GM23248 (cell line): ENCODE measurements at places on chromosomes 4 and X. TPM values are rescaled to one million over a fixed set of nuclear protein-coding genes. Genes with fewer than 3 reads are reported as not detected.

DNA sequence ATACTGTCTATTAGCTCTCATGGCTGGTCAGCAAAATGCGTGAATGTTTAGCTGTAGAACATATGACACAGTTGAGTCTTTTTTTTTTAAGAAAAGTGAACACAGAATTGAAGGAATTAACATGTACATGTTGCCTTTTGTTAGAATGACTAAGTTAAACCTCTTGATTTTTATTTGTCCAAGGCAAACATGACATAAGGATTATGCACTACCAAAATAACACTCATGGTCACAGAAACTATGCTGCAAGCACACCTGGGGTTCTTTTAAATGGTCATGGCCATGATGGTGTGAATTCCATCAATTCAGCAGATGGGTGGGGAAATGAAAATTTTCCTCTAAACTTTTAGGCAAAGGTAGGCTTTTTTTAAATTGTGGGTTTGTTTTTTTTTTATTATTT, 80.1 kb upstream of the CXCL13 start:
- H3K36me3 ChIP-seq, result no peaks in the 10 kb centered on the region
- H3K27me3 ChIP-seq, result peaks cover 31% of the 10 kb centered on the region; the same call in 1 of the 2 replicates
- H3K4me3 ChIP-seq, result no peak overlapping the region
- DNase-seq, result no peak
- H3K27ac ChIP-seq, result no peak overlapping the region
- no peaks in the 10 kb centered on the region for H3K4me1 ChIP-seq

- no peak overlapping the region for H3K27ac ChIP-seq
- H3K4me1 ChIP-seq, result no peaks in the 10 kb centered on the region
- H3K4me3 ChIP-seq, result no peak overlapping the region
- DNase-seq, result peak; percentile 7
- no peaks in the 10 kb centered on the region for H3K27me3 ChIP-seq
- H3K36me3 ChIP-seq, result no peaks in the 10 kb centered on the region
Observed at GRCh38 chr4:96009427-96010119, 169.7 kb downstream of the PDHA2 start.

GRCh38 chrX:16199343-16199742, 32.1 kb downstream of the MAGEB17 start:
- H3K4me1 ChIP-seq, result no peaks in the 10 kb centered on the region
- no peak overlapping the region for H3K4me3 ChIP-seq
- H3K27ac ChIP-seq, result no peak overlapping the region
- no peaks in the 10 kb centered on the region for H3K27me3 ChIP-seq

GRCh38 chr4:136329042-136329662, 1203.1 kb downstream of the PCDH18 start:
- no peak overlapping the region for H3K4me3 ChIP-seq
- no peaks in the 10 kb centered on the region for H3K36me3 ChIP-seq
- no peaks in the 10 kb centered on the region for H3K27me3 ChIP-seq
- no peaks in the 10 kb centered on the region for H3K4me1 ChIP-seq
- DNase-seq, result no peak

SLC16A2 gene
- 53.0 and 55.3 TPM in 2 replicates for total RNA-seq

DNA sequence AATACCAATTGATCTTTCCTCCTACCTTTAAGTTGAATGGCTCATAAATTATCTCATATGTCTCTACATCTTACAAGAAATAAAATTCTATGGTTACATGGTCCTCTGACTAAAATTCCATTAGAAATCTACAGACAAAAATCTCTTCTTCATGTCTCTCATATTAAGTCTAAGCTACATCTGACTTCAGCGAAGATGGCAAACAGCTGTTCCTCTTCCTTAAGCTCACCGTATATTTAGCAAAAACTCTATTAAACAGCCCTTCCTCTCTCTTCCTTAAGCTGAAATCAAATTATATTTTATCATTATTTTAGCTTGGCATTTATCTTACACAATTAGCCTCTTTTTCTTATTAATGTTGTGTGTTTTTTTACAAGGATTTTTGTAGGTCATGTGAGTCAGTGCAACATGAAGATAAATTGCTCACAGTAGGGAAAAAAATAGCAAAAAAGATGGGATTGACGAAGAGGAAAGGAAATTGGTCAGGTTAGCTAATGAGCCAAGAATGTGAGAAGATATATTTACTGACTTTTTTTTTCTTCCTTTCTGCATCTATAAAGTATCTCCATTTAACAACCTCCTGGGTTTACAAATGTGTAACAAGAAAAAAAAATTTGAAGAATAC, 2412.8 kb downstream of the ARAP2 start:
- peak overlapping the region; percentile 33; the same call in 1 of the 2 replicates for H3K4me3 ChIP-seq
- no peaks in the 10 kb centered on the region for H3K27me3 ChIP-seq
- no peaks in the 10 kb centered on the region for H3K36me3 ChIP-seq
- peaks cover 36% of the 10 kb centered on the region for H3K4me1 ChIP-seq
- H3K27ac ChIP-seq, result no peak overlapping the region

CD40LG gene
- not detected in 2 replicates for total RNA-seq

GRCh38 chrX:20352935-20353336, 86.2 kb upstream of the RPS6KA3 start:
- H3K4me1 ChIP-seq, result no peaks in the 10 kb centered on the region
- no peaks in the 10 kb centered on the region for H3K27me3 ChIP-seq
- DNase-seq, result no peak
- H3K4me3 ChIP-seq, result no peak overlapping the region
- no peaks in the 10 kb centered on the region for H3K36me3 ChIP-seq

ADRA2C gene
- 2.2 and 3.9 TPM in 2 replicates for total RNA-seq

CDK16 gene
- 89.5 and 97.8 TPM in 2 replicates for total RNA-seq

DNA sequence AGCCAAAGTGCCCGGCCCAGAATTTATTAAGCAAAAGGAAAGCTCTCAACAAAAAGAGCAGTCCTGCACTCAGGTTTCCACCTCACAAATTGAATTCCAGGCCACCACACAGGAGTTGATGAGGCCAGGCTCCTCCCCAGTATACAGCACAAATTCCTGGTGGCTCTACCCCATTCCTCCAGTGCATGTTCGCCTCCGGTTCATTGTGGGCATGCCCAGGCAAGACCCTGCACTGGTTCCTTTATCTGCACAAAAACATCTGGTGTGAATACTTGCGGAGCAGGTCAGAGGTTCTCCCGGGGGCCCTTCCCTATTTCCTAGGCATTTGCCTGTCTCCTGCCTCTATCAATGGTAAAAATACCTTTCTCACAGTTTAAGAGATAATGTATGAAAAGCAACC, 195.2 kb upstream of the ANXA10 start:
- no peak for DNase-seq
- H3K4me3 ChIP-seq, result no peak overlapping the region
- 0 out of 2 replicates have a peak, but pooled peaks cover 7% of the 10 kb centered on the region for H3K4me1 ChIP-seq

RPA4 gene
- 0.65 TPM in 1 of 2 replicates, not detected in the other for total RNA-seq

HMX1 gene
- not detected in 2 replicates for total RNA-seq

DNA sequence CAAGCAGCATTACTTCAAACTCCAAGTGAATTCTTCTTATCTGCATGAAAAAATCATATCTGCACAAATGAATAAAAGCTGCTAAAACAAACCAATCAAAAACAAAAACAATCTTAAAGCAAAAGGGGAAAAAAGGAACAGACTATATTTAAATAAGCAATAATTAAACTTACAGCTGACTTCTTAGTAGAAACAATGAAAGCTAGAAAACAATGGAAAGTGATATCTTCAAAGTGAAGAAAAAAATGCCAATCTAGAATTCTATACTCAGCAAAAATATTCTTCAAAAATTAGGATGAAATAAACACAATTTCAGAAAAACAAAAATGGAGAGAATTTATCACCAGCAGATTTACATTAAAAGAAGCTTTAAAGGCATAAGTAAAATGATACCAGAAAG, 20.0 kb downstream of the STBD1 start:
- no peak overlapping the region for H3K27ac ChIP-seq
- H3K27me3 ChIP-seq, result no peaks in the 10 kb centered on the region; the same call in 1 of the 2 replicates
- no peak overlapping the region for H3K4me3 ChIP-seq
- no peaks in the 10 kb centered on the region for H3K4me1 ChIP-seq
- no peak for DNase-seq
- no peaks in the 10 kb centered on the region for H3K36me3 ChIP-seq

- H3K36me3 ChIP-seq, result no peaks in the 10 kb centered on the region
- no peak overlapping the region for H3K4me3 ChIP-seq
- peaks cover 23% of the 10 kb centered on the region for H3K4me1 ChIP-seq
Observed at GRCh38 chrX:19774905-19775304, 112.5 kb downstream of the SH3KBP1 start.

- H3K4me1 ChIP-seq, result no peaks in the 10 kb centered on the region
- no peak for DNase-seq
- H3K4me3 ChIP-seq, result no peak overlapping the region
Observed at GRCh38 chr4:92249541-92249940, 54.2 kb upstream of the GRID2 start.

- DNase-seq, result peak; percentile 55
- H3K4me1 ChIP-seq, result peaks cover 26% of the 10 kb centered on the region
- peak overlapping the region; percentile 94 for H3K4me3 ChIP-seq
- H3K27ac ChIP-seq, result peak overlapping the region; percentile 42
- peaks cover 8% of the 10 kb centered on the region; the same call in 1 of the 2 replicates for H3K36me3 ChIP-seq
Observed at GRCh38 chr4:56981795-56982201, 3.1 kb downstream of the POLR2B start.

DNA sequence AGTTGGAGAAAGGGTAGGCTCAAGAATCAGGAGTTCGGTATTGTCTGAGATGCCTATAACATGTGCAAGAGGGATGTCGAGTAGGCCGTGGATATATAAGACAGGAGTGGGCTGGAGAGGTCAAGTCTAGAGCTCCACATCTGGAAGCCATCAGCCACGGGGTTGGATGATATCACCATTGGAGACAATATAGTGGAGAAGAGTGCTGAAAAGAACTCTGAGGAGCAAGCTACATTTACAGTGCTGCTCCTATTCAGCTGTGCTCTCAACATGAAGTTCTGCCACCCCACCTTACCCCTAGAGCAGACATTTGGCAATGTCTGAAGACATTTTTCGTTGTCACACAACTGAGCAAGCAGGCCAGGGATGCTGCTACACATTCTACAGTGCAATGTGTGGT, 20.9 kb upstream of the PLAC1 start:
- no peak overlapping the region for H3K4me3 ChIP-seq
- no peaks in the 10 kb centered on the region for H3K27me3 ChIP-seq
- no peaks in the 10 kb centered on the region for H3K36me3 ChIP-seq
- peak; percentile 75 for DNase-seq

DNA sequence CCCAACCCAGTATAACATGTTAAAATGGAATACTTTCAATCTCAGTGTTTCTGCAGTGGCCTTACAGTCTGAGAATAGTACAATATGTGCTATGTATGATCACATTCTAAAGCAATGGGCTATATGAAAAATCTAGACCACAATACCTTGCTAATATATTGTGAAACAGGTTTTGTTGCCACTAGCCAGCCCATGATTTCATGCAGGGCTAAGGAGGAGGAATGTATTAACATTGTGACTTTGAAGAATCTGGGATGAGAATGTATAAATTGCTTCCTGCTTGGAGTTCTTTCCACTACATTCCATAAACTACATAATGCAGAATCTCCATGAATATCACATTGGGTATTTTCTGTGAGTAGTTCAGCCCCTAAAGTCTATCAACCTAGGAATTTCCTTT, 935.4 kb upstream of the GRIA3 start:
- no peaks in the 10 kb centered on the region for H3K4me1 ChIP-seq
- H3K27me3 ChIP-seq, result no peaks in the 10 kb centered on the region
- no peaks in the 10 kb centered on the region for H3K36me3 ChIP-seq
- H3K4me3 ChIP-seq, result no peak overlapping the region
- no peak for DNase-seq

CTAG1B gene
- not detected in 2 replicates for total RNA-seq

DNA sequence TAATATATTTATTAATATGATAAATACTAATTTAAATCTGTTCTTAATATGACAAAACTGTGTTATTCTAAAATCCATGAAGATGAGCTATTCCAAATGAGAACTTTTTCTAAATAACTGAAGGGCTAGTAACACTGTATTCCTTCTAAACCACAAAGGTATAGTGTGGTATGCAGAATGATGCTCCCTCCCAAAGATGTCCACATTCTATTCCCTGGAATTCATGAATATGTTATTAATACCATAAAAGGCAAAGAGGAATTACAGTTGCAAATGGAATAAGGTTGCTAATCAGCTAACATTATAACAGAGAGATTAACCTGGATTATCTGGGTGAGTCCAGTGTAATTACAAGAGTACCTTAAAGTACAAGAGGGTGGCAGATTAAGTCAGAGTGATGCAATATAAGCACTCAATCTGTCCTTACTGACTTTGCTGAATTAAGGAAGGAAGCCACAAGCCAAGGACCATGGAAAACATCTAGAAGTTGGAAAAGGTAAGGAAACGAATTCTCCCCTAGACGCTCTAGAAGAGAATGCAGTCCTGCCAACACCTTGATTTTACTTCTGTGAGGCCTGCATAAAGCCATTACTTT, 20.7 kb upstream of the MAB21L2 start:
- H3K27me3 ChIP-seq, result no peaks in the 10 kb centered on the region
- H3K27ac ChIP-seq, result no peak overlapping the region
- no peak overlapping the region for H3K4me3 ChIP-seq
- no peaks in the 10 kb centered on the region for H3K36me3 ChIP-seq
- no peak for DNase-seq

DNA sequence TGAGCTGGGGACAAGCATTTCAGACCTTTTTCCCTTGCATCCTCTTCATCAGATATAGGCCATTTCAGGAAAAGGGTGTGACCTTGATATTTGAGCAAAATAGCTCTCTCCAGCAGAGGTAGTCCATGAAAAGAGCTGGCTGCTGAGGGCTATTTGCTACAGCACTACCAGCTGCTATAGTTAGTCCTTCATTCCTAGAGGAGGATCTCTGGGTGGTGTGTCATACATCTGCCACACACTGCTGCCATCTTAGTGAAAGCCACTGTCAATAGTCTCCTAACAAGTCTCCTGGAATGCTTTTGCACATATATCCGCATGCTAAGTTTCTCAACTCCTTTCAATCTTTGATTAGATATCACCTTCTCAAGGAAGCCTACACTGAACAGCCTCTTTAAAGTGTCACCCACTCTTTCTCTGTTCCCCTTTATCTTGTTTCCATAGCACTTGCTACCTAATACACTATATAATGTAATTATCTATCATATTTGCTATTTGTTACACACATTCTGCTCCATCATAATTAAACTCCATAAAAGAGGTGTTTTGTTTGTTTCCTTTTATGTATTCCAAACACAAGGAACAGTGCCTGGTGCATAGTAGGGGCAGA, 131.9 kb downstream of the TBC1D19 start:
- DNase-seq, result no peak
- H3K27ac ChIP-seq, result no peak overlapping the region
- peaks cover 14% of the 10 kb centered on the region for H3K4me1 ChIP-seq
- no peak overlapping the region for H3K4me3 ChIP-seq

GRCh38 chr4:77015390-77015789, 60.4 kb downstream of the CCNI start:
- peak overlapping the region; percentile 74 for H3K27ac ChIP-seq
- peaks cover 40% of the 10 kb centered on the region for H3K4me1 ChIP-seq
- peaks cover 88% of the 10 kb centered on the region for H3K36me3 ChIP-seq
- DNase-seq, result peak; percentile 87

DNA sequence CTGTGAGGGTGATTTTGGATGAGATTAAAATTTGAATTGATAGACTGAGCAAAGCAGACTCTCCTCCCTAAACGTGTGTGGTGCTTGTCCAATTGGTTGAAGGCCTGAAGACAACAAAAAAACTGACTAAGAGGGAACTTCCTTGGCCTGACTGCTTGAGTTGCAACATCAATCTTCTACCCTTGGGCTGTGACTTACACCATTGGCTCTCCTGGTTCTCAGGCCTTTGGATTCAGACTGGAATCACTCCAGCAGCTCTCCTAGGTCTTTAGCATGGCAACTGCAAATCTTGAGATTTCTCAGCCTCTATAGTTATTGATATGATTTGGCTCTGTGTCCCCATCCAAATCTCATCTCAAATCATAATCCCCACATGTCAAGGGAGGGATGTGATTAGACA, 49.7 kb upstream of the IGFBP7 start:
- no peak overlapping the region for H3K27ac ChIP-seq
- H3K36me3 ChIP-seq, result no peaks in the 10 kb centered on the region
- no peaks in the 10 kb centered on the region; the same call in none of the 2 replicates for H3K4me1 ChIP-seq
- H3K4me3 ChIP-seq, result no peak overlapping the region
- 0 out of 2 replicates have a peak, but pooled peaks cover 6% of the 10 kb centered on the region for H3K27me3 ChIP-seq

NAP1L2 gene
- total RNA-seq, result not detected in 2 replicates
